NCI-H1694 treated with DMSO at 0.1 percent for 48 hours (cell line): ENCODE measurements at places on chromosomes 11 and 22.

DNA sequence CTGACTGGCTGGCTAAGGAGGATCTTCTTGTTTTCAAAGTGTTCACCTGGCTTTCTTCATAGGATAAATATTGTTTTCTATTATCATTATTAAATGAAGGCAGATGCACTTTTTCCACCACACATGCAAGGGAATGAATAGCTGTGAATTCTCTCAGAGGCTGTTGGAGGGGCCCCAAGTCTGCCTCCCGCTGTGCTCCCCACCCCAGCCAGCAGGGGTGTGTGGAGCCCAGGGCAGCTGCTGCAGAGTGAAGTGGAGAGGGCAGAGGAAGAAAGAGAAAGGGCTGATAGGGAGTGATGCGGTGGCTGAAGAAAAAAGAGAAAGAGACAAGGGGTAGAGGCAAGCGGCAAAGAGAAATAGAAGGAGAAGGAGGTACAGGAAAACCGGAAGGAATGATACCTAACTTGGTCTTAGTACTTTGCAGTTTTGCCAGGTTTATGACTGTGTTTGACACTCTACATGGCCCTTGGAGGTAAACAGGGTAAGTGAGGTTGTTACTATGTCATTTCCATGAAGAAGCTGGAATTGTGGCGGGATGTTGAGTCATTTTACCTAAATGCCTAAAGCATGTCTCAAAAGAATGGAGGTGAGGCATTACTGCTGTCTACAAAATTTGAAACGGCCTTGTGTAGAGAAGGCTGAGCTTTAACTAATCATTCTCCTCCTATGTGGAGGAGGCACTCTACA lies 145.7 kb upstream of the B3GAT1 start:
- DNase-seq, result no peak

GRCh38 chr22:40547729-40548143 lies 88.8 kb downstream of the MRTFA start:
- DNase-seq, result no peak

GRCh38 chr11:73143126-73143838 lies 1.2 kb upstream of the FCHSD2 start:
- DNase-seq, result peak; percentile 30

DNA sequence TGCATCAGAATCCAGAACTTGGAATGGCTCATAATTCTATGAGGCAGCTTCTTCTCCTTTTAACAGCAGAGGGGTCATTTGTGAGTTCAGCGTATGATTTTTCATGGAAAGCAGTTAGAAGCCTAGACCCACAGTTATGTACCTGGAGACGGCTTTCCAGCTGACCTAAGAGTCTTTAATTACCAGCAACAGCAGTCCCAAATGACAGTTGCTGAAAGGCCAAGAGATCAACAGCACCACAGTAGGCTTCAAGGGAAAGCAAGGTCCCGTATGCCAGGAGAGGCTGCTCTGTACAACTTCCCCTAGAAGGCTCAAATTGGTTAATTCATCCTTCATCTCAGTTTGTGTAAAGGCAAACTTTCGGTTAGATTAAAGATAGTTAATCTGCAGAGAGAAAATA lies 363.0 kb downstream of the SOX6 start:
- no peak for DNase-seq

- DNase-seq, result peak; percentile 57
Measured at GRCh38 chr11:65817835-65818680, 15.7 kb upstream of the SNX32 start.

DNA sequence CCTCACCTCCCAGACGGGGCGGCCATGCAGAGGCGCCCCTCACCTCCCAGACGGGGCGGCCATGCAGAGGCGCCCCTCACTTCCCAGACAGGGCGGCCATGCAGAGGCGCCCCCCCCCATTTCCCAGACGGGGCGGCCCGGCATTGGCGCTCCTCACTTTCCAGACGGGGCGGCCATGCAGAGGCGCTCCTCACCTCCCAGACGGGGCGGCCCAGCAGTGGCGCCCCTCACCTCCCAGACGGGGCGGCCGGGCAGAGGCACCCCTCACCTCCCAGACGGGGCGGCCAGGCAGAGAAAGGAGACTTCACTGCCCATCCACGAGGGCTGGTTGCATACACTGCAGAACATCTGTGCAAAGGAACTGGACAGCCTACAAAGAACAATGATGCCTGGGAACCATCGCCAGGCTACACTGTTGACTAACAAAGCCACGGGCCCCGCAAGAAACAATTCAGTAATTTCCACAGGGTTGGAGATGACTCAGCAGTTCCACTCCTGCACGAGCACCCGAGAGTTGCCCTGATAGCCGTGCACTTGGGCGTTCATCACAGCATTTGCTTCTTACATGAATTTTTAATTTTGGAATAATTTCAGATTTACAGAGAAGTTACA lies 58.7 kb downstream of the CTTN start:
- DNase-seq, result no peak

DNA sequence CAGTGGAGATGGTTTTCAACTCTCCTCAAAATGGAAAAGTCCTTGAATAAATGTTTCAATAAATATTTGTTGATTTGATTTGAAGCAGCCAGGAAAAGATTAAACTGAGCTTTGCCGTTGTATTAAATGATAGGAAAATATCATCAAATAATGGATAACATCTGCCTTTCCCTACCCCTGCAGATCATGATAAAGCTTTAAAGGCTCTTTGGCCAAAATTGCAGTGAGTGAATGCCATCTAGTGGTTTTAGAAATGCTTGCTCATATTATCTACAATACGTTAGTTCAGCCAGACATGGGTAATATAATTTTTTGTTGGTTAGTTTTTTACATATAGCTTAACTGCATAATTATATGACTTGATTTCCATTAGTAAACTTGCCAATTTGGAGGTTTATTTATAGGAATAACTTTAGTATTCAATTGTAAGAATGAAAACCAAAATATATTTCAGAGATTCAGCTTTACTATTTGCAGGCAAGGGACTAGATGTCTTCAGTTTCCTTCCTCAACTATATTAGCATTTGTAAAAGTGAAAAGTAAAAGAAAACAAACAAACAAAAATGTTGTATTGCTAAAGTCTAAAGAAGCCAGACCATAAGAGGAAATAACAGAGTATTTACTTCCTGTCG lies 159.2 kb downstream of the MSANTD4 start:
- peak; percentile 58 for DNase-seq

- DNase-seq, result peak; percentile 17
Measured at GRCh38 chr22:26170795-26171580, 1.7 kb downstream of the SEZ6L start.

DNA sequence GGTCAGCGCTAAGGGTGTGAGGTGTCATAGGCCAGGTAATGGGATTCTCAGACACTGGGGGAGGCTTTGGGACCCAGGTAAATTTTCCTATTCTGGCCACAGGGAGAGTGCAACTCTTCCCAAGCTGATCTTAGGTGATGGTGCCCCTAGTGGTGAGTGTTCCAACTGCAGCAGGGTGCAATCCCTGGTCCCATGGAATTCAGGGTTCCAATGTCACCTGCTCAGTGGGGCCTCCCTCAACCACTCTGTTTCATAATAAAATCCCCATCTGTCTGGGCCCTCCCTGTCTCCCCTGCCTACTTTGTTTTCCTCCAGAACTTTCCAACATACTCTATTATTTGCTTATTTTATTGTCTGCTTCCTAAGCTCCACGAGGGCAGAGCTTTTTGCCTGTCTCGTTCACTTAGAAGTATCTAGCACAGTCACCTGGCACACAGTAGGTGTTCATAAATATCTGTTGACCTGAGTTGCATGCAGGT lies 2.9 kb upstream of the SGSM1 start:
- peak; percentile 31 for DNase-seq

GRCh38 chr11:19790831-19791552 lies 78.4 kb downstream of the NAV2 start:
- no peak for DNase-seq

GRCh38 chr22:24419475-24419850 lies 7.9 kb upstream of the ADORA2A start:
- no peak for DNase-seq

GRCh38 chr11:117557361-117557760 lies 229.7 kb downstream of the CEP164 start:
- no peak for DNase-seq

DNA sequence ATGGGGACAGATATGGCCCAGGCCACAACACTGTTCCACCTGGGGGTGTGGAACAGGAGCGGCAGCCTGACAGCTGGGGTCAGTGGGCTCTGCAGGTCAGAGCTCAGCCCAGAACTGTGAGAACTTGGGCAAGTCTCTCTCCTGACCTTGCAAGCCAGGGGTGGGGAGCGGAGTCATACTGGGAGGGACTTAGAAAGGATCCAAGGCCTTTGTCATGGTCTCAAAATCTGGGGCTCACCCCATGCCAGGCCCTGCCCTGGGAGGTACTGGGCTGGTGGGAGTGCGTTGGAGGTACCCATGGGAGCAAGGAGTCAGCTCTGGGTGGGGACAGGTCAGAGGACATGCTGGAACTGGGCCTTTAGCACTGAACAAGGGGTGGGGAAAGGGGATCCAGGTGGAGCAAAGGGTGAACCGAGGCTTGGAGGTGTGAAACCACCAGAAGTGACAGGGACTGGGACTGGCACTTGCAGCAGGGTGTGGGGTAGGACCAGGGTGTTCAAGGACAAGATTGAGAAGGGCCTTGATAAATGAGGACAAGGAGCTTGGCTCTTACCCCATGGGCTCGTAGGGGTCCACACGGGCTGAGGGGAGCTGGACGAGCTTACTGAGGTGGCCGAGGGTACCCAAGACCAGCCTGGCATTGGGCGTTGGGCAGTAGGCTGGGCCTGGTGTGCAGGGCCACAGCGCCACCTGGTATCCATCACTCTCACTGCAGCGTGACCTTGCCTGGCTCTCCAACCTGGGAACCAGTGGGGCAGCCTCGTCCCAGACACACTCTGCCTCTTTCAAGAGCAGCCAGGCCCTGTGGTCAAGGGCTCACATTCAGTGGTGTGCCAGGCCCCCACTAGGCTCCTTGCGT lies 7.4 kb upstream of the PMM1 start:
- peak; percentile 50 for DNase-seq

- DNase-seq, result no peak
Measured at GRCh38 chr11:130642994-130643393, 194.5 kb downstream of the ADAMTS15 start.

DNA sequence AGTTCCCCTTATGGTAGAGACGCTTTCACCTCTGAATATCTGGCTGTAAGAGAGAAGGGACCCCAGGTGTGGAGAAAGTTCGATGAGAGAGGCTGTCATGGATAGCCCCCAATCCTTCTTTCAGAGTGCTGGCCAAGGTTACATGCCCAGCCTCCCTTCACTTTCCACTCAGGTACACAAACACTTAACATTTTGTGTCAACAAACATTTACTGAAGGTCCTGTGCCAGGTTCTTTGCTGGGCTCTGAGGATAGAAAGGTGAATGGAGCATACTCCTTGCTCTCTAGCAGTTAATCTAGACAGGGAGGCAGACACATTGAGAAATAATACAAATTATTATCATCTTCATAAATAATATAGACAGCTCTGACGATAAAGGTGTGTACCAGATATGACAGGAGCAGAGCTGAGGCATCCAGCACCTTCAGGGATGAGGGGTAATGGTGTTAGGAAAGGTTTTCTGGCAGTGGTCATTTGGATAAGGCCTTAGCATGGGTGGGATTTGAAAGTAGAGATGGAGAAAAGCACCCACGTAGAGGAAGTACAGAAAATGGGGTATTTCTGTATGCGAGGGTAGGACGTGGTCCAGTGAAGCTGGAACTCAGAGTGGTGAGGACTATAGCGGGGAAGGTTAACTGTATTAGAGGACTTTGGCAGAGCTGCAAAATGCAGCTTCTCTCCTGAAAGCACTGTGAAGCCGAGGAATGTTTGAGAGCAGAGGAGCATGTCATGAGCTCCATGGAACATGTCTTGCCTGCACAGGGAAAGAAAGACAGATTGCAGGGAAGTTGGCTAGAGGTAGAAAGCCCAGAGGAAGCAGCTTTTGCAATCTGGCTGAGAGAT lies 19.6 kb downstream of the PPFIBP2 start:
- no peak for DNase-seq

DNA sequence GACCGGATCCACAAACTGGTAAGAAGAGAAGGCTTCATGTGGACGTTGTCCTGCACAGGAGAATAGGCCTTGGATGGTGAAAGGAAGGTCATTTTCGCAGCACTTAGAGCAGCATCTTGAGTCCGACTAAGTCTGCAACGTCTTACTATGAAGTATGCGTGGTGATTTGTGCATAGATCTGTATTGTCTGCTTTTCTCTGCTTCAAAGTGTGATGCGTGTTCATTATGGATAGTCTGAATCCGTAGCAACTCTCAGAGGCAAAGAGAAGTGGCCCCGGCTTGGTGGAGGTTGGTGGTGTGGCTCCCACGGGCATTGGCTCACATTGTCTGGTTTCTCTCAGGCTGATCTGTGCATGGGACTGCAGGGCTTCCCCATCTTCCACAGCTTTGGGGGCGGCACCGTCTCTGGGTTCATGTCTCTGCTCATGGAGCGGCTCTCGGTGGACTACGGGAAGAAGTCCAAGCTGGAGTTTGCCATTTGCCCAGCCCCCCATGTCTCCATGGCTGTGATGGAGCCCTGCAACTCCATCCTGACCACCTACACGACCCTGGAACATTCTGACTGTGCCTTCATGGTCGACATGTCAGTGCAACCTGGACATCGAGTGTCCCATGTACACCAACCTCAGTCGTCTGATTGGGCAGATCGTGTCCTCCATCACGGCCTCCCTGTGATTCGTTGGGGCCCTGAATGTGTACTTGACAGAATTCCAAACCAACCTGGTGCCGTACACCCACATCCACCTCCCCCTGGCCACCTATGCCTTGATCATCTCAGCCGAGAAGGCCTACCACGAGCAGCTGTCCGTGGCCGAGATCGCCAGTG lies 21.5 kb downstream of the LRRC74B start:
- no peak for DNase-seq

DNA sequence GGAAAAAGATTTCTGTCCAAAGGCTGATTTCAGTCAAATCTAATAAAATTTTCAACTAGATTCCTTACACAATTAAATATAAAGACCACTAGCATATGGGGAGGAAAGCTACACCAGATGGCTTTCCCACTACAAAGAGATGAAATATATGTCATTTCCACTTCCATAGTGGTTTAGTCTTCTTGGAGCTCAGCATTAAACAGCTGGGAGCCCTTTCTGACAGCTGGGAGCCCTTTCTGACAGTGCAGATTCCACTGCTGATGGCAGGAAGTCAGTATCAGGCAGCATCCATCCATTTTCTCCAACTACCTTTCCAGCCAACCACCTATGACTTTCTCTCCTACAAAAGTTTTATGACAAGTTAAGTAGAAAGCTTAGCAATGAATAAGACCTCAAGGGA lies 177.9 kb downstream of the RRAS2 start:
- DNase-seq, result peak; percentile 80

DNA sequence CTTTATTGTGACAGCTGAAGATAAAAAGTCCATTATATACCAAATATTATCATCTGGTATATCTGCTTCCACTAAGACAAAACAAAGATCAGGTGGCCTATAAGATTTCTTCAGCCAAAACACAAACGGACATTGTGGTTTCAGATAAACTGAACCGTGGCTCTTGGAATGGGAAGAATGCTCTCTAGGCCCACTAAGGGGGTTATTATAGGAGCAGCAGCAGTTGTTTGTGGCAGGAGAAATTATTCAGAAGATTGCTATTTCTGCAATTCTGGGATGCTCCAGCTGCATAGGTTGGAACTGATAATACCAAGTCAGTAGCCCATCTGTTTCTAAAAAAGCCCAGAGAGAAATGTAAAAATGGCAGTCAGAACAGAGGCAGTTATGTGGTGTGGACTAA lies 145.3 kb downstream of the NCAM1 start:
- DNase-seq, result no peak
